ENCODE measurements at places on chromosomes 6 and 20.

- DNase-seq = no peak
Measured at GRCh38 chr6:53611342-53611741, 54.2 kb downstream of the KLHL31 start.

GRCh38 chr20:54197621-54198604 lies 10.0 kb upstream of the PFDN4 start:
- DNase-seq = peak; percentile 27

DNA sequence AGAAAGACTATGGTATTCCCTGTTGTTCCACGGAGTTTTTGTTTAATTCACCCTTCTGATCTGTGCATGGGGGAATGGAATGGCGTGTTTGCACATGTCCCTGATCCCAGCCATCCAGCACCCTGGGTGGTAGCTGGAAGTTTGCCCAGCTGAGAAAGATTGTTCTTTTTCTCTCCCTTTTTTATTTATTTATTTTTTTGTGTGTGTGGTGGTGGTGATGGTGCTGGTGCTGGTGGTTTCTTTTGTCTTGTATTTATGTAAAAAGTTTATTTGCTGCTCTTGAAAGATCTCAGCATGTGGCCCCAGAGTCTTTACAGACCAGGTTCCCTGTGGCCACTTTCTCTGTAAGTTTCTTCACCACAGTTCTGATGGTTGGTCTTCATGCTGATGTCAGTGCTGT lies 372.6 kb downstream of the UTRN start:
- DNase-seq = no peak

- no peak for DNase-seq
Measured at GRCh38 chr6:78268591-78269452, 598.5 kb upstream of the IRAK1BP1 start.

DNA sequence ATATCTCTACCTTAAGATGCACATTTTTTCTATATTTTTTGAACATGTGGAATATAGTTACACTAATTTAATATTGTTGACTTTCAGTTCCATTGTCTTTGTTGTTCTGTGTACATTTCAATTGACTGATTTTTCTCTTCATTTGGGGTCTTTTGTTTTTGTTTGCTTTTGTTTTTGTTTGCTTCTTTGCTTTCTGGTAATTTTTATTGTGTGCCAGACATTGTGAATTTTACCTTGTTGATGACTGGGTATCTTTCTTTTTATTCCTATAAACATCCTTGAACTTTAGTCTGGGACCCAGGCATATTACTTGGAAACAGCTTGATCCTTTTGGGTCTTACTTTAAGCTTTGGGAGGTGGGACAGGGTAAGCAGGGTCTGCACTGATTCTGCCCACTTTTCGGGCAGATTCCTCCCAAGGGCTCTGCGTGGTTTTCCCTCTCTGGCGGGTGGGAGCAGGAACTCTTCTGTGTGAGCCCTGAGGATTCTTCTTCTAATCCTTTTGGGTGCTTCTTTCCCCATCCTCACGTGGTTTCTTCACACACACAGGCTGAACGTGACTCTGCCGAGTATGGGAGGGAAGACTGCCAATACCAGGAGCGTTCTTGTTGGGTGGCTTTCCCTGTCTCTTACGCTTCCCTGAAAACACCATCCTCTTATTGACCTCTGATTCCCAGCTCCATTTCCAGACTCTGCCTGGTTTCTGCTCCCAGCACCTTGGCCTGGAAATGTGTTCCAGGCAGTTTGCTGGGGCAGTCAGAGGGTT lies 200.5 kb downstream of the ARID1B start:
- DNase-seq = no peak

GRCh38 chr6:12637960-12638641 lies 78.5 kb upstream of the PHACTR1 start:
- DNase-seq = peak; percentile 26

DNA sequence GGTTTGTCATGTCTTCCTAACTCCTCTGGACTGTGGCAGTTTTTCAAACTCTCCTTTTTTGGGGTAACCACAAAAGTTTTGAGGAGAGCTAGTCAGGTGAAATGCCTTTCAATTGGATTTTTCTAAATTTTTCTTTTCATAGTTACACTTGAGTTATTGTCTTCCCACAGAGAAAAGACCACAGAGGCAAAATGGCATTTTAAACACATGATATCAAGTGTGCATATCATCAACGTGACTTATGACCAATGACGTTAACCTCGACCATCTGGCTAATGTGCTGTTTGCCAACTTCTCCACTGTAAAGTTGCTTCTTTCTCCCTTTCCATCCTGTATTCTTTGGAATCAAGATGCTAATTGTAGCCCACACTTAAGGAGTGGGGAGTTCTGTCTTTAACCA lies 41.3 kb upstream of the SNAP25 start:
- no peak for DNase-seq

- DNase-seq = no peak
Measured at GRCh38 chr6:117280922-117281321, 15.6 kb downstream of the VGLL2 start.

- no peak for DNase-seq
Measured at GRCh38 chr6:152685819-152686218, 11.9 kb upstream of the MYCT1 start.

- no peak for DNase-seq
Measured at GRCh38 chr20:16939051-16939450, 190.9 kb downstream of the OTOR start.

DNA sequence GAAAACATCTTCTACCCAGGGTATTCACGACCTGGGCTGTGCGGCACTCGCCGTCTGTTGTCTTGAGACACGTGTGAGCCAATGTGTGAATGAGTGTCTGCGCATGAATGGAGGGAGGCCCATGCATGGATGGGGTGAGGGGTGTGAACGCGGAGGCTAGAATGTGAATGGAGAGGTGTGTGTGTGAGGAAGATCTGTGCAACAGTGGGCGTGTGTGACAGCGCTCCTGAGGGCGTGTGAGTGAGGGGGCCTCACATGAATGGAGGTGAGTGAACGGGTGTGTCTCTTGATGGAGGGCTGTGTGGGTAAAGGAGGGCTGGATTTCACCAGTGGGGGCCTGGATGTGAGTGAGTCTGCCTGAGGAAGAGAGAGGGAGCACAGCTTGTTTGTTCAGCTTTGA lies 146.0 kb downstream of the LRFN2 start:
- DNase-seq = no peak

GRCh38 chr6:69771158-69771906 lies 25.5 kb downstream of the LMBRD1 start:
- DNase-seq = no peak

GRCh38 chr6:89117211-89118108 lies at the start of gene SRSF12:
TSS of gene SRSF12 (minus strand) at chr6:89118071. CDS start at chr6:89117887, 184 bp downstream.
- DNase-seq = peak; percentile 80

GRCh38 chr20:63093966-63094766 lies 87.4 kb upstream of the BHLHE23 start:
- DNase-seq = no peak

- DNase-seq = no peak
Measured at GRCh38 chr6:149273318-149273717, 44.2 kb upstream of the TAB2 start.

DNA sequence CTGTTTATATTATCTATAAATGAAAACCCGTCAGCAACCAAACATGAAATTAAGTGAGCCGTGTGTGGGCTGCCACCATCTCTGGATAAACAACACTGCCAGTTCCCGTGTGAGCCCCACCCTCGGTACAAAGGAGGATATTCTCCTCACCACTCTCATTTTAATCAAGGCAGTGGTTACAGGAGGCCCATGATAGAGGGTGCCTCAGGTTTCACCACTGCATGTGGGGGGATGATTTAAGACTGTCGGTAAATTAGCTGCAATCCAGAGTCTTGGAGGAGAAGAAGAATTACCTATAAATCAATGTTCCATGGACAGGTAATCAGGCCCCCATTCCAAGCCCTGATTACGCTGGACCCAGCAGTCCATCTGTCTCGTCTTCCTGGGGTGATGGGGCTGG lies 361.6 kb upstream of the SULF2 start:
- DNase-seq = no peak

DNA sequence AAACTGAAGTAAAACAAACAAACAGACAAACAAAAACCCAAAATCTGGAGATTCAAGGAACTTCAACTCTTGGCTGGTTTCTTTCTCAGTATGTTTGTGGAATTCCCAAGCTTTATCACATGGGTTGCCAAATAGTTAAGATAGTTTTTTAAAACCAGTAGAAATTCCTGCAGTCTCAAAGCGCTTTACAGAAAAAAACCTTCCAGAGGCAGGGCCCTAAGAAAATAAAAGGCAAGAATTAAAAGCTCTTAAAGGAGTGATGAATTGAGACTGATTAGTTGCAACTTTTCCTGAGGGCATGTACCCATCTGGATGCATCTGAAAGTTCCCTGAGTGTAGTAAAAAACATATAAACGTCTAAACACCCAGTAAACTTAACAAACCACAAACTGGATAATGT lies 25.9 kb upstream of the PTCHD4 start:
- DNase-seq = no peak

GRCh38 chr6:45845567-45845966 lies 170.1 kb downstream of the CLIC5 start:
- no peak for DNase-seq

Measured in AG08396 (cell line).